ENCODE measurements at places on chromosomes 5 and 9.

DNA sequence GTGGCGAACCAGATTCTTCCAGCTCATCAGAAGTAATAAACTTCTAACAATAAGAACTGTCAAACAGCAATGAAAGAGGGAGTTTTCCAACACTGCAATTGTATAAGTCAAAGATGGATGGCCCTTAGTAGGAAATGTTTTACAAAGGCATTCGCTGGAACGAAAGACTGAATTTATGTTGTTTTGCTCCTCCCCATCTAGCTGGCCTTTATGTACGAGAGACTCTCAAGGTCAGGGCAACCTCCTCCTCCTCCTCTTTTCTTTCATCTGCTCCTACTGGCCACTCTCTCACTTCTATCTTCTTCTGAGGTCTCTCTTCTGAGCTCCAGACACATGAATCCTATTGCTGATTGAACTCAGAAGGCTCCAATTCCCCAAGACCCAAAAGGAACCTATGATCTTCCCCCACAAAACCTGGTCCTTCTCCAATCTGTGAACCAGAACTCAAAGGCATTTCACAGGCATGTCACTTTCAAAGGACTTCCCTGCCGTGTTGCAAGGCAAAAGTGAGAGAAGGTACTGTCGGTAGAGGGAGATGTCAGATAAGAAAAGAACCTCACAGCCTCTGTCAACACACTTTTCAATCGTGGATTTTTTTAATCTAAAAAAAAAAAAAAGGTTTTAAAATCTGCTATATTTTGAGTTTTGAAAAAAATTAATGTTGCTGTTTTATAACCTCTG is 28.5 kb upstream of the PUM3 start:
- DNase-seq, result no peak

GRCh38 chr5:54443270-54443669 is 12.2 kb upstream of the HSPB3 start:
- DNase-seq, result no peak

GRCh38 chr5:76329346-76329745 is 73.7 kb upstream of the IQGAP2 start:
- DNase-seq, result no peak

GRCh38 chr9:11016081-11016480 is 403.3 kb upstream of the PTPRD start:
- no peak for DNase-seq

GRCh38 chr9:21902136-21902535 is 92.1 kb downstream of the CDKN2A start:
- no peak for DNase-seq

DNA sequence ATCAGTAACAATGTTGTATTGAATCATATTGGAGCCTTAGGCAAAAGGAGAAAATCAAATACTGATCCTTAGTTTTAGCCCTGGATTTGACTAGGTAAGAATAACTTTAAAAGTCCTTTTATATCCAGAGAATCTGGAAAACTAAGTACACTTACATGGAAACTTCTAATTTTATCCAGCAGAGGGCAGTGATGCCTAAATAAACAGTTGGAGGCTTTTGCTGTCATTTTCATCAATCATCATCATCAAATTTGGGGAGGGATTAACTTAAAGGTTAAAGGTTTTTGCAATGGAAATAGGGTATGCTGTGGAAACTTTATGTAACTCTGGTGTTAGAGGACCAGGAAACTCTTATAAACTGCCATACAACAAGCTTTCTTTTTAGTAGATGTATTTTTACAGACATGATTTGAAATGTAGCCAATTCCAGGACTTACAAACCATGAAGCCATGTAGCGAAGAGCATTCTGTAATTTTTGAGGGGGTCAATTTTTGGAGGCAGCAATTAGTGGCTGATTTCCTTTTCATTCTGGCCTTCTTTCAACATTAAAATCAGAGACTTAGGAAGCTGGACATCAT is 112.7 kb downstream of the OSTF1 start:
- DNase-seq, result no peak

- DNase-seq, result no peak
Observed at GRCh38 chr5:37174928-37175327, 74.2 kb downstream of the CPLANE1 start.

DNA sequence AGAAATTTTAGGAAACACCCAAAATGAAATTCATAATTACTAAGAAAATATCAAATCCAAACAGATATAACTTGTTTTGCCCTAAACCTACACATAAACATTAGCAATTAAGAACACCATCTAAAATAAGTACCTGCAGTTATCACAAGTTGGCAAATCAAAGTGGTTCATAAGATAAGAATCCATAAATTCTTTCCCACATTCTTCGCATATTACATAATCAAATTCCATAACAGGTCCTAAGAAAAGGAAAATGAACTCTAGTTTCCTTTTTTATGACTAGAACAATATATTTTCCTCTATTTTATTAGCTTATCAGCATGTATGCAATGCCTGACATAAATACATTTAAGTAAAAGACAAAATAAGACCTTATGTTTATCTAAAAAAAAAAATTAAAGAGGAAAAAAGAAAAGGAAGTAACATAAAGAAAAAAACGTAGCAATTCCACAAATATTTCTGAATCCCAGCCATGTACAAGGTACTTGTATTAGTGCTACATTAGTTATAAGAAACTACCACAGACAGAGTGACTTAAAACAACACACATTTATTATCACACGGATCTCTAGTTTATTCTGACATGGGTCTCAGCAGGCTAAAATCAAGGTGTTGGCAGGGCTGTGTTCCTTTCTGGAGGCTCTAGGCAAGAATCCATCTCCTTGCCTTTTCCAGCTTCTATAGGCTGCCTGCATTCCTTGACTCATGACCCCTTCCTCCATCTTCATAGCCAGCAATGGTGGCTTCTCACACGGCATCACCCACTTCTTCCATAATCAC is 7.5 kb downstream of the XPA start:
- no peak for DNase-seq

DNA sequence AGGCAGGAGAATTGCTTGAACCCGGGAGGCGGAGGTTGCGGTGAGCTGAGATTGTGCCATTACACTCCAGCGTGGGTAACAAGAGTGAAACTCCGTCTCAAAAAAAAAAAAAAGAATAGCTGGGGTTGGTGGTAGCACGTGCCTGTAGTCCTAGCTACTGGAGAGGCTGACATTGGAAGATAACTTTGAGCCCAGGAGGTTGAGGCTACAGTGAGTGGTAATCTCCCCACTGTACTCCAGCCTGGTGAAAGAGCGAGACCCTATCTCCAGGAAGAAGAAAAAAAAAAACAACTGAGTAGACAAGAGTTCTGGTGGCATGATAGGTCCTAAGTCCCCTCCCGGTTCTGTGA is 26.3 kb downstream of the GOLGA2 start:
- no peak for DNase-seq

DNA sequence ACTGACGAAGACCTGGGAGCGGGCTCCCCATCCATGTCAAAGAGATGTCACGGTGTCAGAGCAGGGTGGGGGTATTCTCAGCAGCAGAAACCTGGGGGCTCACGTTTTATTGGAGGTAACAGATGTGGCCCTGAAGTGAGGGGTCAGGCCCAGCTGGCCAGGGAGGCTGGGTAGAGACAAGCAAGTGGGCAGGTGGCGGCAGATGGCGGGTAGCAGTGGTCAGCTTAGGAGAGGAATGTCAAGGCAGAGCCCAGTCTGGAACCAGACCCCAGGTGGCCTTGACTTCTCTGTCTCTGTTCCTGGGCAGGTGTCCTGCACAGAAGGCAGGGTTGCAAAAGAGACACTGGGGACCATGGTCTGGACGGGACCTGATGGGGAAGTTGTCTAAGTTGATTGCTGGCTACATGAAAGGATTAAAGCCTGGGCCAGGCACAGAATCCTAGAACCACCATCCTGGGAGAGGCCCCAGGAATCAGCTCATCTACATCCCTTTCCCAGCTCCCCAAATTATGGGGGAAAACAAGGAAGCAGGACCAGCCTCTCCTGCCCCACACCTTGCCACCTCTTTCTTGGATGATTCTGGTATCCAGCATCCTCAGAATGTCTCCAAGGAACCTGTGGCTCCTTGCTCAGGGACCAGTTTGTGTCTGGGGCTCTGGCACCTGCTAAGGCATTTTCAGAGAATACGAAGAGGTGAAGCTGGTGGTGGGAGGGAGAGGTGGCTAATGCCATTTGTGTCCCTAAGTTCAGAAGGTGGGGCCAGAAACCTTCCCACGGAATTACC is 72.5 kb downstream of the AMBP start:
- no peak for DNase-seq

DNA sequence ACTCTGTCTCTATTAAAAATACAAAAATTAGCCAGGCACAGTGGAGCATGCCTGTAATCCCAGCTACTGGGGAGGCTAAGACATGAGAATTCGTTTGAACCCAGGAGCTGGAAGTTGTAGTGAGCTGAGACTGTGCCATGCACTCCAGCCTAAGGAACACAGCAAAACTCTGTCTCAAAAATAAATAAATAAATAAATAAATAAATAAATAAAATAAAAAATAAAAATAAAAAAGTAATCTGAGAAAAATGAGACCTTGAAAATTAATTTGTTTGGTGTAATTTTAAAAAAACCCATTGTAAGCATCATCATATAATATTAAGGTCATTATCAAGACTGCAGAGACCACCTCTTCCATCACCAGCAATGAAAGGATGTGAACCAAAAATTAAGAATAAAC is 997.1 kb downstream of the CDH18 start:
- DNase-seq, result no peak

DNA sequence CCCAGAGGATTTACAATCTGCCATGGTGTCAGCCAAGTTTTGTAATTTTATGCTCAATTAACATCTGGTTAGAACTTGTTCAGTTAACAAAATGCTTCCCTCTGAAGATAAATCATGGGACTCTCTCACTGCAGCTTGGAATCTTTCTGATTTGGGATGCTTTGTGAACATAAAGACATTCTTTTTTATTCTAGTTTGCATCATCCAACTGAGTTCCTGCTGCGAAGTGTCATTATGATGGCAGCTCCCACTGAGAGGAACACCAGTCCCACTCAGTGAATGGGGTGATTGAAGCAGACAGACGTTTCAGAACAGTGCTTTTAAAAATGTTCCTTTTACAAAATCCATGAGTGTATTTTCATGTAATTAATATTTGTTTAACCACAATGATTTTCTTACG is 863.8 kb downstream of the TLE4 start:
- no peak for DNase-seq

- no peak for DNase-seq
Observed at GRCh38 chr5:158979749-158980521, 119.8 kb downstream of the EBF1 start.

DNA sequence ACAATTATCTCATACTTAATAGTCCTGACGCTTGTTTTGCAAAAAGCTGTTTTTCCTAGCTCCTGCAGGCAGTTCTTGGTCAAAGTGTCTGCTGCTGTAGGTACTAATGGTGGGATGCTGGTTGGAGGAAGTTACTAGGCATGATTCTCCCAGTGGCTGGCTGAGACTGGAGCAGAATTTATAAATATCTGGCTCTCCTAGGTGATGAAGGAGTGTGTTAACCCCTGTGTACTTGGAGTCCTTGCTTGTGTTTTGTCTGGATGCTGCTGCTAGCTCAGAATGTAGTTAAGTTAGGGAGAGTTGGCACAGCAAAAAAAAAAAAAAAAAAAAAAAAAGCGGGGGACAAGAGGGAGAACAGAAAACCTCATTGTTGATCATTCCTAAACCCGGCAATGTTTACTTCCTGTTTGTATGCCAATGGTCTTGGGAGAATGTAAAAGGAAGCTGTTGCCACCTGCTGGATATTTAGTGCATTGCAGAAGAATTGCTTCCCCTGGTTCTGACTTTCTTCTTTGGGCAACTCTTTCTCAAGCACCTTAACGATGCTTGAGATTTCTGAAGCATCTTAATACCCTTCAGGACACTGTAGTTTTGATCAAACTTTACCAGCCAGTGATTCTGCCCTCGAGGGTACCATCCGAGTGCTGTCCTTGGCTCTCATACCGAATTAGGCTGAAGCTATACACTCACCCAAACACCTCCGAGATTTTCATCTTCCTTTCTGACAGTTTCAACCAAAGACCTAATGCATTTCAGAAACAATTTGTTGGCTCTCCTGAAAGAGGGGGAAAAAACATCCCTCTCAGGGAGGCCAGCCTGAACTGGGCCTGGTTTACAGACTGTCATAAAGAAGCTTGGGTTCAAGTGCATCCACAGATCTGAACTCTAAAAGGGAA is 71.7 kb upstream of the WWC1 start:
- DNase-seq, result no peak

- DNase-seq, result no peak
Observed at GRCh38 chr9:114404531-114404930, 16.7 kb upstream of the AKNA start.

GRCh38 chr9:77898864-77899263 is 132.7 kb downstream of the GNAQ start:
- DNase-seq, result no peak

DNA sequence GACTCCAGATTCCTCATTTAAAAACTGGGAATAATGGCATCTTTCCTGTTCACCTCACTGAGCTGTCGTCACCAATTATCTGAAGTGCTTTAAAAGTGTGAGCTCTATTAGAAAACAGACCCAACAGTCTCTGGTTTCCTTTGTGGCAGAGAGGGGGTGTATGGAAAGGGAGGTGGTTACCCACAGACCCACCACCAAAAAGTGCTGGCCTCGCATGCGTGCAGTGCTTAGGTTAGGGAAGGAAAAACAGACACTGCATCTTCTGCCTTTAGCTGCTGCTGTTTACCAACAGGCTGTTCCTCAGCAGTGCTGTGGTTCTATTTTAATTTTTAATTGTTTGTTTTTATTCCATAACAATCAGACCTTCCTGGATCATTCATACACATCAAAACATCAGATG is 249.6 kb downstream of the PIK3R1 start:
- no peak for DNase-seq

DNA sequence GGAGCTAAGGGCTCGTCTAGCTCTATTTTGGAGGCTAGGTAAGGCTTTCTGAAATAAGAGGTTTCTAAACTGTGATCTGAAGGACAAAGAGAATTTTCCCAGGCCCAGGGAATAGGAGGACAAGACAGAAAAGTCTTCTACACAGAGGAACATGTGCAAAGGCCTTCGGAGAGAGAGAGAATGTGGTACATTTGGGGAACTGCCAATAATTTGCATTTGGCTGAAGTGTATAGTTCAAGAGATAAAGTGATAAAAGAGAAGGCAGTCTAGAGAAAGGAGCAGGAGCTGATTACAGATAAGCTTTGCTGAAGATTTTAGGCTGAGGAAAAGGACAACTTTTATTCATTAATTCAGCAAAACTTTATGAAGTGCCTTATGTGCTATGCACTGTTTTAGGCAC is 214.4 kb upstream of the ELL2 start:
- no peak for DNase-seq

DNA sequence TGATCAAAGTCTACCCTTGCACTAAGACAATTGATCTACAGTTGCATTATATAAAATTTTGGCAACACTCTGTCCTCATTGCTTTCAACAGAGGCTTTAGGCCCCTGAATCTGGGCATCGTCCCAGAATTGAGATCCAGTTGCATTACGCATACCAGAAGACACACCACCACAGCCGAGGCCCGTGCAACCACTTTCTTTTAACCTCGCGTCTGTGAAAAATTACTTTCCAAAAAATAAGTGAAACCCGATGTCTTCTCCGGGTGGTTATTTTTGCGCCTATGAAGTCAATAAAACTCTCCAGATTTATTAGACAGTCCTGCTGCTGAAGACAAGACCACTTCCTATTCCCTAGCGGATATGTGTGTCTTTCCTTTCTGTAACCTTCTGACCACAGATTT is 52.1 kb upstream of the NFIB start:
- no peak for DNase-seq

- DNase-seq, result no peak
Observed at GRCh38 chr9:100088202-100088601, 10.6 kb downstream of the ERP44 start.

- DNase-seq, result no peak
Observed at GRCh38 chr5:102625928-102626327, 127.1 kb upstream of the SLCO6A1 start.
